ENCODE measurements at places on chromosomes 5 and 9.

DNA sequence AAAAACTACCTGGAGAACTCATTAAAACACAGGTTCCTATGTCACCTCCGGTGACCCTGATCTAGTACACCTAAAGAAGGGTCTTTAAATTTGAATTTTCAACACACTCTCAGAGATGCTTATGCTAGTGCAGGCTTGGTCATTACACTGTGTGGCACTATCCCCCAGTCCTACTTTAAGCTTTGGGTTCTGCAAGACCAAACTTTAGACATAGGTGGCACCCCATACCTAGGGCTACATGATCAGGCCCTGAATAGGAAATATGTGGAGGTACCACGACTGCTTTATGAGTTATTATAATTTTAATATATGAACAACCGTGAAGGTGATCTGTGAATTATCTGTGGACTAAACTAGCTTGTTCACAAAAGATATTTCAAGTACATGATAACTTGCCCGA is 201.3 kb upstream of the OR13F1 start:
- no peaks in the 10 kb centered on the region for H3K27me3 ChIP-seq
- no peaks in the 10 kb centered on the region for H3K36me3 ChIP-seq
- H3K4me1 ChIP-seq: no peaks in the 10 kb centered on the region
- H3K27ac ChIP-seq: no peak overlapping the region
- no peak overlapping the region for H3K4me3 ChIP-seq

DNA sequence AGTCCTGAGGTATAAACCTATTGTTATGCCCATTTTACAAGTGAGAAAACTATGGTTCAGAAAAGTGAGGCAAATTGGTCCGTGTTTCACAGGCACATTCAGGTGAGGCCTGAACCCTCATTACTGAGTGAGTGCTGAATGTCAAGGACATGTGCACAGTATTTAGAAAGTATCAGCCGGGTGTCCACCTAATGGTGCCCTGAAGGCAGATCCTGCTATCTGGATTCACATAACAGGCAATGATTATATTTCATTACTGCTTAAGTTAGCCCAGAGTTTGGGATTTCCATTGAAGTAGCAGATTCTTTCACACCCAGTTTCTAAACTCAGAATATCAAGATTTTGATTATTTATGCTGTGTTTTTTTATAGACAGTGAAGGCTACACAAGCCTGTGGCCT is 142.7 kb downstream of the LHFPL2 start:
- no peak overlapping the region for H3K27ac ChIP-seq
- H3K4me1 ChIP-seq: peaks cover 9% of the 10 kb centered on the region
- no peaks in the 10 kb centered on the region for H3K27me3 ChIP-seq
- H3K36me3 ChIP-seq: no peaks in the 10 kb centered on the region
- no peak overlapping the region for H3K4me3 ChIP-seq
- no peak for DNase-seq

DNA sequence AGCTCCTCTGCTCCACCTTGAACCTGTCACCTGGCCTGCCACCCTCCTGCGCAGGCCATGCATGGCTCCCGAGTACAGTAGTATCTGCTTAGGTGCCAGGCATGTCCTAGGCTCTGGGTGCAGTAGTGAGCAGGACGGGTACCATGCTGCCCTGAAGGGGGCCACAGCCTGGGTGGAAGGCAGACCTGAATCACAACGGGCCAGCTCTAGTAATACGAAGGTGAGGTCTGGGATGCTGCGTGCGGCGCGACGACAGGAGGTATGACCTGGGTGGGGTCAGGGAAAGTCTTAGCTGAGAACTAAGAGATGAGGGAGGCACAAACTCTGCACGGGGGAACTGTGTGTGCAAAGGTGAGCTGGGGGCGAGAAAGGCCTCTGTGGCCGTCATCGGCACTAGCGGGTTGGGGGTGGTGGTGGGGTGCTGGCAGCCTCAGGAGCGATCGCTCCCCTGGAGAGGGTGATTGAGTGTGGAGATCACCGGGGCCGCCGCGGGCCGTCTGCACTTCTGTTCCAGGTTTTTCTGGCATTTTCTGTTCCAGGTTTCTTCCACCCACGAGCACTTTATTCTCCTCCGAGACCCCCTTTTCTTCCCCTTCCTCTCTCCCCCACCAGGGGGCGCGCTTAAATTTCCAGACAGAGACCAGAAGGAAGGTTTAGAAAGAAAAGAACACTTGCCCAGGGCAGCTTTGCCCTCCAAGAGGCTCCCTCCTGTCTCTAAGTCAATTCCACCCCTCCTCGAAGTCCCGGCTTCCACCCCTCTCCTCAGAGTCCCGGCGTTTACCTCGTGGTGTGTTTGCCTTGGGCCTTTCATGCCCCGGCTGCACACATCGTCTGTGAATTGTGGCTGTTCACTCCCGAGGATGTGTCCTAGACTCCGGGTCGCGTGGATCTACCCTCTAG is 15.1 kb downstream of the PDLIM4 start:
- no peaks in the 10 kb centered on the region for H3K36me3 ChIP-seq
- no peak overlapping the region for H3K27ac ChIP-seq
- DNase-seq: no peak
- H3K4me3 ChIP-seq: no peak overlapping the region
- no peaks in the 10 kb centered on the region for H3K4me1 ChIP-seq
- H3K27me3 ChIP-seq: no peaks in the 10 kb centered on the region

DNA sequence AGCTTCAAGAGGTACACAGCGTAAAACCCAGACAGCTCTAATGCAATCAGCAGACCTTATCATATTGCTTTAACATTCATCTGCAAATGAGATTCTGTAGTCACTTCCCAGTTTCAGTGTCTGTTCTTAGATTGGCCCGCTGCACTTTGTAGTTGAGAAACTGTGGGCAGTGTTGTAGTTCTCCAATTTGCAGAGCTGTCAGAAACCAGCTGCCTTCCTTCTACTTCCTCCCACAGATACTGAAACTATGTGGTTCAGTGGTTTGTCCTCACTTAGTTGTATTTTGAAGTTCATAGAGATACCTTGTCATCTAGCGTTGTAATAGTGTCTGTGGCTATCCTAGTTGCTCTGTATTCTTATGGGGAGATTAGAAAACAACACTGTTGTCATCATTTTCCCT is 39.6 kb upstream of the TRIM36 start:
- no peaks in the 10 kb centered on the region for H3K36me3 ChIP-seq
- no peak for DNase-seq
- no peaks in the 10 kb centered on the region for H3K27me3 ChIP-seq
- H3K4me1 ChIP-seq: no peaks in the 10 kb centered on the region
- H3K27ac ChIP-seq: no peak overlapping the region

Measured in iPS DF 6.9 (cell line).